ENCODE measurements at places on chromosomes 13 and 19.

DNA sequence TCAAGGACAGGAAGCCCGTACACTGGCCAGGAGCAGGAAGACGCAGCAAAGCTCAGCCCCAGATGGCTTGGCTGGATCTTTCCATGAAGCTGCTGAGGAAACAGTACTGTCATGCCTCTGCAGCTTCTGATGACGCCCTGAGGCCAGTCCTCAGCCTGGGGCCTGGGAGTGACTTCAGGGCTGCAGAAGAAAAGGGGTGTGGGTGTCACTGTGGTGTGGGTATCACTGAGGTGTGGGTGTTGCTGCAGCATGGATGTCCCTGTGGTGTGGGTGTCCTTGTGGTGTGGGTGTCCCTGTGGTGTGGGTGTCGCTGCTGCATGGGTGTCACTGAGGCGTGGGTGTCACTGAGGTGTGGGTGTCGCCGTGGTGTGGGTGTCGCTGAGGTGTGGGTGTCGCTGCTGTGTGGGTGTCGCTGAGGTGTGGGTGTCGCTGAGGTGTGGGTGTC, 12.0 kb upstream of the GAS6 start:
- DNase-seq, result no peak

DNA sequence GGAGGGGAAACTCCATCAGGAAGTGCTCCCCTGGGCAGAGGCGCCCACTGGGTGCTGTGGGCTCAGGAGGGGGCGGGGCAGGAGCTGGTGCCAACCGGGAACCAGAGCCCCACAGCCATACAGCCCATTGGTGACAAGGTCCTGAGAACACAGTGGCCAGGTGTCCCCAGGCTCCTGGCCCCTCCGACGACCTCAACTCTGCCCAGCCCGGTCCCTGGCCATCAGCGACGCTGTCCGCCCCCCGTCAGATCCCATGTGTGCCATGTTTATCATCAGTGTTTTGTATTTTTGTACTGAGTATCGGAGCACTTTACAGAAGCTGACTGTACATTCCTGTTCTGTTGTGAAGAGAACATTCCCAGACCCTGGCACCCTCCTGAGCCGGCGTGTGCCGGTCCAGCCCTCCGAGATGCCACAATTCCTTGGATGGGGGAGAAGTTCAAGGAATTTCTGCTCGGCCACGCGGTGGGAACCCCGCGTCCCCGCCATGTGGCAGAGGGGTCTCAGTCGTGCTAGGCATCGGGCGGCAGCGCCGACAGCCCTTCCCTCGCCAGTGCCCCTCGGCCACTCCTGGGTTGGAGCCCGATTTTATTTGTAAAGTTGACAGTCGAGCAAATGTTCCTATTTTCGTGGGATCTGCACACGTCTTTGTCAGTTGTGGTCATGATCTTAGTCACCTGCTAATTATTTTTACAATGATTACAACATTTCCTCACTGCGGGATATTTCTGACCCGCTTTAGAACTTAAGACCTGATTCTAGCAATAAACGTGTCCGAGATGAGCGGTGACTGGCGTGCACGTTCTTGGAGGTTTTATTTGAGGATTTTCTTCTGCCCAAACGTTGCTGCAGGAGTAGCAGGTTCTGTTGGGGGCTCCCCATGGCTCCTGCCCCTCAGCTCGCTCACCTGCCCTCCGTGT, 16.9 kb downstream of the PEX11G start:
- no peak for DNase-seq

GRCh38 chr19:7970716-7971448, 27.4 kb upstream of the TIMM44 start:
- DNase-seq, result peak; percentile 13

DNA sequence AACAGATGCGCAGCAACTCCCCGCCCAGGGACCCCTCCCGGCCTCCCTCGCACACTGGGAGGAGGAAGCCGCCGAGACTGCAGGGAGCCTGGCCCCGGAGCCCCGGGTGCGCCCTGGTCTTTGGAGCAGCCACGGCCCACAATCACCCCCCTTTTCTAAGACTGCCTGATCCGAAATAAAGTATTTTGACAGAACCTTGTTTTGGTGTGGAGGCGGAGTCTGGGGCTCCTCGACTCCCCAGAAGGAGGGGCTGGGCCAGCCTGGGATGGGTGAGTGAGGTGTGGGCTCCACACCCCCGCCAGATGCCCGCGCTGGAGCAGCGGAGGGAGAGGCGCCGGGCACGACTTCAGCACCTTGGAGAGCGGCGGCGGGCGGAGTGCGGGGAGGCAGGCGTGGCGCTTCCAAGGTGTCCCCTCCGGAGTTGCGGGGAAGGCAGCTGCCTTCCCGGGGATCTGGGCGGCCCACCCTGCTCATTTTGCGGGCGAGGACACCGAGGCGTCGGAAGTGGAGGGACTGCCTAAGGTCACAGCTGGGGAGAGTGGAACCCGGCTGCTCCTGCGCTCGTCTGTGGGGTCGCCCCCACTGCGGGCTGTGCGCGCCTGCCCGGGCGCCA, 9.4 kb downstream of the SIRT6 start:
- DNase-seq, result no peak

DNA sequence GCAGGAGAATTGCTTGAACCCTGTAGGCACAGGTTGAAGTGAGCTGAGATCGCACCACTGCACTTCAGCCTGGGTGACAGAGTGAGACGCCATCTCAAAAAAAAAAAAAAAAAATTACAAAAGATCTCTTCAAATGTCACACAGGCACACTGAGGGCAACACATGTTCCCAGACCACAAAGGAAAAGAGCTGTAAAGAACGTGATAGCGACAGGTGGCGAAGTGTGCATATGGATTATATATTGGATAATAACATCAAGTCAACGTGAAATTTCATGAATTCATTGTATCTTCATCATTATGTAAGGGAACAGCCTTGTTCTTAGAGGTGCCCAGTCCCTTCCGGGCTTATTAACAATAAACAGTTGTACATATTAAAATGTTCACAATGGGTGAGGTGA, 31.8 kb upstream of the DPP9 start:
- DNase-seq, result no peak

DNA sequence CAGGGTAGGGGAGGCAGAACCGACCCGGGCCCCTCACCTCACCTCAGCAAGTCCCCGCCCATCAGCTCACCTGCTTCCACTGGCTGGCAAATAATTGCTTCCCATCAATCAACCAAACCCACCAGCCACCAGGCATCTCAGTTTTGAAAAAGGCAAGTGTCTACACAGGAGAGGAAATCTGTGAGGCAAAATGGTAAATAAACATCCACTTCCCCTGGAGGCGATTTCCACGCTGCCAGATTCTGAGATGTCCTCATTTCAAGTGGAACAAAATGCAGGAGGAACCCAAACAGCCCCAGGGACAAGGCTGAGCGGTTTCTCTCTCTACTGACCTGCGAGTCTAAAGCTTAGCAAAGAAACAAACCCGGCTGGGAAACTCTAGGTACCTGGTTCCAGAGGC, 117.5 kb downstream of the CRYL1 start:
- DNase-seq, result no peak

GRCh38 chr19:5094768-5095567, 126.1 kb downstream of the KDM4B start:
- no peak for DNase-seq

DNA sequence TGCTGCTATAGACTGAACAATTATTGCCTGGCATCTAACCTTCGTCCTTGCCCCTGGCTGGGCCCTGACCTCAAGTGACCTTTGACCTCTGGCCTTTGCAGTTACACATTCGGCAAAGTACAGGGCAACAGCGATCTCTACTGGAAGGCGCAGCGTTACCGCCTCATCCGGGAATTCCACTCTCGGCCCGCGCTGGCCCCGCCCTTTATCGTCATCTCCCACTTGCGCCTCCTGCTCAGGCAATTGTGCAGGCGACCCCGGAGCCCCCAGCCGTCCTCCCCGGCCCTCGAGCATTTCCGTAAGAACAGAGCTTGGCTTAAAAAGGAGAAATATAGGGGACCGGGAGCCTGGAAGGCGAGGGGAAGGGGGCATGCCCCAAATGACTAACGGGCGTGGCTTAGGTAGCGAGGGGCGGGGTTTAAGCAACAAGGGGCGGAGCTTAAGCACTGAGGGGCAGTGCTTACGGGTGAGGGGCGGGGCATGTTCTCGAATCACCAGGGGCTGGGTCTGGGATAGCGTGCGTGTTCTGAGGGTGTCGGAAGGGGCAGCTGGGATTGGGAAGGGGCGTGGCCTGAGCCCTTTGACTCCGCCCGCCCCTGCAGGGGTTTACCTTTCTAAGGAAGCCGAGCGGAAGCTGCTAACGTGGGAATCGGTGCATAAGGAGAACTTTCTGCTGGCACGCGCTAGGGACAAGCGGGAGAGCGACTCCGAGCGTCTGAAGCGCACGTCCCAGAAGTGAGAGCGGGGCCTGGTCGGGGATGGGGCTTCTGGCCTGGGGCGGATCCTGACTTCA, 52.7 kb downstream of the TRPM4 start:
- no peak for DNase-seq

GRCh38 chr13:60411983-60412382, 15.0 kb downstream of the TDRD3 start:
- DNase-seq, result no peak

DNA sequence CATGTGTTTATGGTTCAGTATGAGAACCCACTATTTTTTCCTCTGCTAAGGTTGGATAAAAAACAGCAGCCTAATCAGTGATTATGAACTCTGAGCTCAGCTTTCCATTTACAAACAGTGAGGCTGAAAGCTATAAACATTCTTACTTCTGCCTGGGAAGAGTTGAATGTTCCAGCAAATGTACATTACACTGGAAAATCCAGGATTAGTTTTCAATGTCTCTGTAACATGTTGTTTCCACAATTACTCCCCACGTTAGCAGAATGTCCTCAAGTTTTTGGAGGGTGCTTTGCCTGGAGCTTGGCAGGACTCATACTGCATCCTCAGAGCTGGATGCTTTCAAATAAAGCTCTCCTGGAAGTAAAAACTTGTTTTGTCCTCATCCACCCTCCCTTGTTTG, 150.4 kb downstream of the POSTN start:
- DNase-seq, result no peak

- no peak for DNase-seq
These were observed 275.4 kb downstream of the NALCN start for GRCh38 chr13:101140936-101141335.

DNA sequence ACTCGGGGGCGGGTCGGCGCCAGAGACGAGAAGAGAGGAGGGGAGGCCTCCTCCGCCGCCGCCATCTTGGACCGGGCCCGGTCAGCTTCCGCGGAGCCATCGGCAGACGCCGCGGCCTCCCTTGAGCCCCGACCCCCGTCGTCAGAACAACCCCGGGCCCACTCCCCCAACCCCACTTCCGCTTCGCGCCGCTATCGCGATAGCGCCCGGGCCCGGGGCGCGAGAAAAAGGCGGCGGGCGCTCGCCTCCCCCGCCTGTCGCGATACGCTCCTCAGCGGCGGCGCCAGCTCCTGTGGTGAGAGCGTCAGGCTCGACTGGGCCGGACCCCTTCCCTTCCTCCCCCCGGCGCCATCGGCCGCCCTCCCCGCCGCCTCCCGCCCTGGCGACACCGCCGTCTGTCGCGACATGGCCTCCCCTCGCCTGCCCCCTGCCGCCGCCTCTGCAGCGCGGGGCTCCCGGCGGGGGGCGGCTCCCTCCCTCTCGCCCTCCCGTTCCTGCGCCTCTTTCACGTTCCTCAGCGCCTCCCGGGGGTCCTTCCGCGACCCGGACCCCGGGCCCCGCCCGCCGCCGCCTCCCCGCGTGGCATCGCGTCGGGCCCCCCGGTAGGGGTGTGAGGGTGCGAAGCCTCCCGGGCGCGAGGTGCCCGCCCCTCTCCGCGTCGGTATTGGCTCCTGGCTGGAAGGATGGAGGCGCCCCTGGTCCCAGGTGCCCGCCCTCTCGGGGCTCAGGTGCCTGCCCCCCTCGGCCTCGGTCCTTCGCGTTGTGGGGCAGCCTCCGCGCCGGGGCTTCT, at the start of gene CNOT3:
CNOT3 (plus strand) TSS at position 64 of the 790 bp plus-strand sequence. CDS start 5,217 bp downstream, outside the sequence.
- DNase-seq, result no peak

- DNase-seq, result no peak
These were observed 2.2 kb downstream of the FXYD3 start for GRCh38 chr19:35117799-35118198.

GRCh38 chr13:48662226-48662625, 8.5 kb downstream of the CYSLTR2 start:
- no peak for DNase-seq

DNA sequence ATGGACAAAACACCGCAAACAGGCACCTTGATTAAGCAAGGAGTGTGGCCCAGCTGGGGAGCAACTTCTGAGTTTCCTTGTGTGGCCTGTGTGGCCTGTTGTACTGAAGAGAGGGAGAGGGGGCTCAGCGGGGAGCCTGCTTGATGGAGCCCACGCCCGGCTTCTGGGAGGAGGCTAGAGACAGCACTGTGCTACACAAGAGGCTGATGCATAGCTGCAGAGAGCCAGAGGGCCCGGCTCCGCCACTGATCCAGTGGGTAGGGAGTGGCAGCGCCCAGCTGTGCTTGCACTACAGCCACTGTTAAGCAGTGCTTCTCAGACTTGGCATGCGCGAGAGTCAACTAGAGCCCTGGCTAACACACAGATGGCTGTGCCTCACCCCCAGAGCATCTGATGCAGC, 19.0 kb downstream of the LYL1 start:
- no peak for DNase-seq

DNA sequence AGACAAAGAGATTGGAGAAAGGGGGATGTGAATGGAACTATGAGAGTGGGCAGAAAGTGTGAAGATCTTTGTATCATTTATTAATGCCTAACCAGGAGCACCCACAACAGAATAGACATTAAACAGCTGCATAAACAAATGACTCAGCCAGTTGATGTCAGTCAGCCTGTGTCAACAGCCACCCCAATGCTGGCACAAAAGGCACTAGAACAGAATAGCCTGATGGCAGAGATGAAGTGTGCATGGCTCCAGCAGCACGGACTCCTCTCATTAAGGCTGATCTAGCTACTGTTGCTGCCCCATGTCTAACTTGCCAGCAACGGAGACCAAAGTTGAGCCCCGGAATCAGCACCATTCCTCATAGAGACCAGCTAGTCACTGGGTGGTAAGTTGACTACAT, 7.8 kb downstream of the CPB2 start:
- DNase-seq, result peak; percentile 29

DNA sequence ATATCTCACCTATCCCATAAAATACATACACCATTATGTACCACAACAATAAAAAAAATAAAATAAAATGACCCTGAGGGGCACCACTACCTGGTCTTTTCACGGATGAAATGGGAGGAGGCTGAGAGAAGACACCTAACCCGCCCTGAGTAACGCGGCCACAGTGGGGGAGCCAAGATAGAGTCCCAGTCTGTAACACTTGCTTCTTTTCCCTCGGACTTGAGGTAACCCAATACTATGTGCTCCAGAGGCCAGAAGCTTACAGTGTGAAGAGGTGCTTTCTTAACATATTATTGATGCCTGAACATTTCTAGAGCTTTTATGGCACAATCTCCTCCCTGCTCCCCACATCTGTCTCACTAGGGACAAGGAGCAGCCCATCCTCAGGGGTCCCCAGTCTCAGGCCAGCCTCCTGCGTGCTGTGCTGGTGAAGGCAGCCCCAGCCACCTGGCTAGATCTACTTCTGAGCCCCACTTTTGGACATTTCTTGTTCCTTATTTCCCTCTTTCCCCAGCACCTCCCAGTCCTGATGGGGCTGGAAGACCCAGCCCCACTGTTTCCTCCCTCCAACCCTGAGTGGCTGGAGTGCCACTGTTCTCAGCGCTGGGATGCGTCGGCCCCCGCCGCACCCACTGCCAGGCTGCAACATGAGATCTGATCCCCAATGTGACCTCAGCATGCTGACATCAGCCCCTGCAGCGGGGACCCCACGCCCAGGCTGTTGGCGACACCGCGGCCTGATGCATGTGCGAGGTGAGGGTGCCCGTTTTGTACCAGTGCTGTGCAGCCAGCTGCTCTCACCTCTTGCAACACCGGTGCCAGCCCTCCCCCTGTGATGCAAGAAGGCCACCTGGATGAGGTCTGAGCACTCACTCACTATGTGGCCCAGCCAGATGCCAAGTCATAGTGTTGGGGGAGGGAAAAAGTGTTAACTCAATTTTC, 143.3 kb downstream of the DCLK1 start:
- DNase-seq, result no peak

- DNase-seq, result no peak
These were observed 168.5 kb upstream of the FREM2 start for GRCh38 chr13:38518328-38518727.
